ENCODE measurements at places on chromosomes 7 and 10.

DNA sequence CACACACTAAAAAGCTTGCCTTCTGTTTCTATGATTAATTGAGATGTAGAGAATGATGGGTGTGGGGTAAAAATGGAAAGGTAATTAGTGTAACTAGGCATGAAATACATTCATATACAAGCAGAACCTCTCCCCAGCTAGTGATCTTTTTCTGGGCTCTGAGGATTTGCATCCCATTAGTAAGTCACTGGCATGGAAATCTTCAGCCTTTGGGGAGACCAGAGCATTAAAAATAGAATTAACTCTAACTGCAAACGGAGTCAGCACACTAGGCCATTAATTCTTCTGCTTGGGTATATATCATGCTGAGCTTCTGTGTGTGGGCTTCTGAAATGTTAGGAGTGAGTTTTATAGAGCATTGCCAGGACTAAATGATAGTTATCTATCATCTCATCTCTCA is 128.9 kb downstream of the HDAC9 start:
- no peak for DNase-seq

- no peak for DNase-seq
These were observed 4.2 kb downstream of the AHR start for GRCh38 chr7:17302575-17303142.

GRCh38 chr10:15859509-15859905 is 800 bp downstream of the MINDY3 start:
- no peak for DNase-seq

DNA sequence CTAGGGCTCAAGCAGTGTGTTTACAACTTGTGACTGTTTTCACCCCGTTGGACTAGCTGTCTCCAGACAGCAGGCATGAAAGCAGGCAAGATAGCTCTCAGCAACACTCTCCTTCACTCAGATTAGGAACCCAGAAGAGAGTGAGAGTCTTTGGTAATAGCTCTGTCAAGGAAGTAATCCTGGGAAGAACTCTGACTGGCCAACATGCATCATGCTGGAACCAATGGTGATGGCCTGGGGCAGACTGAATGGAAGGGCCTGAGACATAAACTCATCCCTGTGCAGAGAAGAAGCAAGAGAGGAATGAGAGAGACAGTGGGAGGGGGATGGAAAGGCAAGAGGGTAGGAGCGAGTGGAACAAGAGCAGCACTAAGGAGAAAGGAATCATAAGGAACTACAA is 48.9 kb downstream of the AKR1D1 start:
- no peak for DNase-seq

GRCh38 chr10:29344073-29344820 is 55.4 kb downstream of the LYZL1 start:
- DNase-seq, result no peak

GRCh38 chr7:100147278-100147677 is 1.4 kb upstream of the LAMTOR4 start:
- no peak for DNase-seq

- no peak for DNase-seq
These were observed 35.8 kb upstream of the GRID1 start for GRCh38 chr10:86402283-86402941.

GRCh38 chr10:129494740-129495139 is 27.7 kb downstream of the MGMT start:
- DNase-seq, result no peak

- DNase-seq, result no peak
These were observed 735 bp downstream of the ZNF394 start for GRCh38 chr7:99499371-99499720.

DNA sequence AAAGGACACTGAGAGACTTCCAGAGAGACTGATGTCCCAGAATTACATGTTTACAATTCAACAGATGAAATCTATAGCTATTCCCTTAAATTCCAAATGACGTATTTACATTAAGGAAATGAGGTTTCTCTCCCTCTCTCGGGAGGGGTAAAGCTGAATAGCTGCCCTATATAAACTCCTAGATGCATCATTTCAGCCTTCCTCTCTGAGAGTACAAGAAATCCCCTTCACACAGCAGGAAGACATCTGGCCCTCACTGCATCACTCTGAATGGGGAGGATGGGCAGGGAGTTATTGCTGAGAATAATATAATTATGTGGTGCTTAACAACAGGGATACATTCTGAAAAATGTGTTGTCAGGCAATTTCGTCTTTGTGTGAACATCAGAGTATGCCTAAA is 11.0 kb downstream of the POT1 start:
- DNase-seq, result no peak

DNA sequence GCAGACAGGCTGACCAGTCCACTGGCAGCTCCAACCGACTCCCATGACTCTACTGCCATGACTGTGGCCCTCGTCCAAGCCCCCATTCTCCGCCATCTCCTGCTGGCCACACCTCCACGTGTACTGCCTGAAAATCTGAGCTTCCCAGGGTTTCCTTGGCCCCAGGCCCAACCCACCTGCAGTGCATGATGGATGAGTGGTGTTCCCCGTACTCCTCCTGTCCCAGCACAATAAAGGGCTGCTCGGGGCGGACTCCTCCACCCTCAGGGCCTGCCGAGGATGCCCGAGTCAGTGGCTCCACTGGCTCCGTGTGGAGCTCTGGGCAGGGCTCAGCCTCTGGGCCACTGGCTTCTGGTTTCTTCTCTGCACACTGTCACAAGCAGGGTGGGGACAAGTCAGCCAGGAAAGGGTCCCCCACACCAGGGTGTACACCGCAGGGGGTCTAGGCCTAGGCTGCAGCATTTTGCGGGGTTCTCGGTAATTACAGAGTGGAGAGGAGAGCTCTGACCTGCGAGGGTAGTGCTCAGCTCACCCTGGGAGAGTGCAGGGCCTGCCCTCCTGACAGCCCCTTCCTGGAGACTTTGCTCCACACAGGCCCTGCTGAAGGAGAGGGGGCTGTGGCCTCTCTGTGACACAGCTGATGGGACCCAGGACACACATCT is 15.2 kb downstream of the WDR91 start:
- DNase-seq, result no peak

DNA sequence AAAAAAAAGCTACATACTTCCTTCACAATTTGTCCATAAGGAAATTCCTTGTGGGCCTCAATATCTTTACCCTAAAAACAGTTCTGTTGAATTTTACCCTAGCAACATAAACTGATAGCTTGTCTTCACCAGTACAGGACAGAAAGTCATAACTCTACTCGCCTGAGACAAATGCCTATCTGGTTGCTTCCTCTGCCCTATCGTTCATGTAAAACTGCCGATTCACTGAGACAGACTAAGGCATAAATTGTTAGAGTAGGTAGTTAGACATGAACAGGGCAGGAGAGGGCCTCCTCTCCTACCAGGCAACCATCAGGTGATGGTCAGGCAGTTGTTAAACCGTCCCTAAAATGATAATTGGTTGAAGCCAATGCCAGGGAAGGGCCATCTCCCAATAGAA is 25.0 kb downstream of the IFIT3 start:
- no peak for DNase-seq

DNA sequence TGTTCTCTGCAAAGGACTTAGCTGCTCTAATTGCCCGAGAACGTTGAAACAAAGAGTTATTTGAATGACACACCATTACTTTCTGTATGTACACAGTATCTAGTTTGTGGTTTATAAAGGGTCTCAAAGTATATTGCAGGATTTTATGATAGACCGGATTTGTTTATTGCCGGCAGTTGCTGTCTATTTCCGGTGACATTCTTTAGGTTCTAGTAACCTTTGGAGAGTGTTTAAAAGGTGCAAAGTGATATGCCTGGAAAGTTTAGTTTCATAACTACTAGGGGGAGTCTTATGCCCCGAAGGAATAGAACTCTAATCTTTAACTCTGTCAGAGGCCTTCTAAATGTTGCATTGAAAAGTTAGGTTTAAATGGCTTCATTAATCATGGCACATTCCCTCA is 63.8 kb downstream of the PAPSS2 start:
- DNase-seq, result no peak
